ENCODE measurements at places on chromosomes 2 and 18. TPM values are rescaled to one million over a fixed set of nuclear protein-coding genes. Genes with fewer than 3 reads are reported as not detected.

Gene KANSL3
- total RNA-seq, result 23.9 TPM

Gene HAUS1
- total RNA-seq, result 49.6 TPM

Gene CCDC178
- not detected for total RNA-seq

Gene CCDC102B
- 1.6 TPM for total RNA-seq

Gene AQP12A
- not detected for total RNA-seq

Gene MC2R
- not detected for total RNA-seq

Gene SAG
- total RNA-seq, result not detected

Gene ANKRD62
- not detected for total RNA-seq

Gene TSPYL6
- total RNA-seq, result not detected

Gene EN1
- total RNA-seq, result 7.2 TPM

Gene PRSS56
- total RNA-seq, result not detected

Gene PAX8
- total RNA-seq, result 0.69 TPM

Gene KCNF1
- 6.8 TPM for total RNA-seq

Gene SLC1A4
- 21.1 TPM for total RNA-seq

Gene PTH2R
- not detected for total RNA-seq

Gene SLC9A4
- total RNA-seq, result not detected

Gene CHAC2
- 2.4 TPM for total RNA-seq

Gene GATA6
- 42.3 TPM for total RNA-seq

Gene DHX57
- 11.4 TPM for total RNA-seq

Gene SCYGR4
- total RNA-seq, result not detected

Gene IL36A
- total RNA-seq, result not detected

Gene ACMSD
- not detected for total RNA-seq

Gene PLEKHB2
- total RNA-seq, result 97.0 TPM

Gene EVX2
- total RNA-seq, result not detected

Gene FAHD2A
- 36.3 TPM for total RNA-seq
